ENCODE measurements at places on chromosomes 1 and 21.
A peak's percentile ranks its signal among the peaks of the same experiment; 100 is the strongest.

GRCh38 chr1:91604632-91605031, 104.0 kb downstream of the CDC7 start:
- peak; percentile 28 for DNase-seq

DNA sequence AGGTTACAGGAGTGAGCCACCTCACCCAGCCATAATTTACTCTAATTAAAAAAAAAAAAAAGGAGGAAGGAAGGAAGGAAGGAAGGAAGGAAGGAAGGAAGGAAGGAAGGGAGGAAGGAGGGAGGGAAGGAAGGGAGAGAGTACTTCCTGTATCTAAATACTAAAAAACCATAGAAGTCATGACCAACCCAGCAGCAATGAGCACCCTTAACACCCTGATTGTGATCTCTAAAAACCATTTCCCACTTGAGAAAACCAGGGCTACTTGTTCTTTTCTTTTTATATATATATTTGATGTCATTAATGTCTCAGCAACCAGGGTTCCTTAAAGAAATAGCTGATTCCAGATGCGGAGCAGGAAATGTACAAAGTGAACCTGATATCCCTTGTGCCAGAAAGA, 31.2 kb downstream of the ARID4B start:
- DNase-seq, result no peak

DNA sequence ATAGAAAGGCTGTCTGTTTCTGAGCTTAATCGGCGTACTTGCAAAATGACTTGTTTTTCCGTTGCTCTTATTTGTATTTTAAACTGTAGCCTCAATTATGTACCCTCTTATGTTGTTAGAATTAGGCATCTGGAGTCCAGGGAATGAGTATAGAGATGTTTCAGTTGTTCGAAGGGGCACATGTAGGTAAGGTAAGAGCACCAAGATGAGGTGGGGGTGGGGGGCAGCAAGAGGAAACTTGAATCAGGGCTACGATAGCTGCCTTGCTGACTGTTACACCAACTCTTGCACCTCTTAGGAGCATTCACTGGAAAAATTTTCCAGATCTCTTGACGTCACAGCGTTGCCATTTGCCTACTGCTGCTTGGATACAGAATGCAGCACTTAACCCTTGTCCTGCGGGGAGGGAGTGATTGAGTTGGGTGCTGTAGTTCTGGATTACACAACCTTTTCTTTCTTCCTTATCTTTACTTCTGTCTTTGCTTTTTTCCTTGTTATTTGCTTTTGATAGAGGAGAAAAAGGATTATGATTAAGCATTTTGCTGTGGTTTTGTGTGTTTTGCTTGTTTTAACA, 3.2 kb downstream of the ATP1B1 start:
- no peak for DNase-seq

DNA sequence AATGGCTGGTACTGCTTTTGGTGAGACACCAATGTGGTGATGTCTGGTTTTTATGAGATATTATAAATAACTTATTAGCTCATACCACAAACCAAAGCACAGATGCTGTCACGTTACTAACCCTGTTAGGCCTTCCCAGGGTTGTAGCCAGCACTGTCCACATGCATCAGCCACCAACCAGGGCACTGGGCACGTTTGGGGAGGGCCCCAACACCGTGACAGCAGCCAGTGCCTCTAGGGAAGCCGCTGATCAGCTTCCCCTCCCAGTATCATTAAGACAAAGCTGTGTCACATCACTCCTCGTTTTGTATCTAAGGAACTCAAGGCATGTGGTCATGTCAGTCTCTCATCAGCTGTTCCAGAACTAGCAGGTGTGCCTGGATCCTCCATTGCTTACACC, 13.9 kb downstream of the URB1 start:
- DNase-seq, result no peak

- no peak for DNase-seq
Measured at GRCh38 chr1:184300446-184300845, 86.4 kb upstream of the C1orf21 start.

GRCh38 chr1:232570007-232570406, 59.9 kb downstream of the SIPA1L2 start:
- DNase-seq, result no peak

- no peak for DNase-seq
Measured at GRCh38 chr1:4023678-4024077, 123.6 kb upstream of the C1orf174 start.

DNA sequence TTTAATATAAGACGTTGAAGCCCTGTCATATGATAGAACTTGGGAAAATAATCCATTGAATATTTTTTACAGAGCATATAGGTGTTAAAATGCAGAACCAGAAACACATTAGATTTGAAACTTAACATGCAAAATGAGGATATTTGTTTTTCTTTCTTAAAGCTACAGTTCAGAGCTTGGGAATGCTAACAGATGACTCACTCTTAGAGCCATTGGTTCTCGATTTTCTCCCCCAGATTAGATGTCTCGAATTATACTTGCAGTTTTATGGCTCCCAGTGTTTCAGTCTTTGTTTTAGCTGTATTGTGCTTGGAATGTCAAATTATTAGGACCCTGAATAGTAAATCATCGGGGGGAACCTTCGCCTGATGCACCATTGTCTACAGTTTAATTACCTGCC, 575.7 kb upstream of the ZP4 start:
- no peak for DNase-seq

GRCh38 chr1:64942675-64943074, 23.7 kb downstream of the JAK1 start:
- DNase-seq, result no peak

Measured in non-pigmented ciliary epithelial cell (primary cell).